ENCODE measurements at places on chromosomes 11 and 22.

GRCh38 chr11:95262994-95263765 is 32.2 kb upstream of the SESN3 start:
- no peak for DNase-seq

GRCh38 chr22:38706901-38707195 is 1.1 kb downstream of the GTPBP1 start:
- no peak for DNase-seq

DNA sequence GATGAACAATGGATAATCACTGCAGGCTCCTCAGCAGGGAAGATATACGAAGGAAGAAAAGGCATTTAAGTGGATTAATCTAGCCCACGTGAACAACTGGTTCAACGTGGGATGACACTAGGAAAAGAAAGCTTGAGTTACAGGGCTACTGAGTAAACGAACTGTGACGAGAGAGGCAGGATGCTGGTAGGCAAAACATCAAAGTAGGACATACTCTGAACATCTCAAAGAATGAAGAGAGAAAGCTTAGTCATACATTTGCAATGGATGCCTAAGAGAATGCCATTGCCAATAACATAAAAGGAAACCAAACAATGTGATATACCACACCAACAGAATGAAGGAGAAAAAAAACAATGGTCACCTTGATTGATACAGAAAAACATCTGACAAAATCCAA is 12.9 kb downstream of the USP28 start:
- no peak for DNase-seq

GRCh38 chr11:1943977-1944376 is 3.2 kb upstream of the MRPL23 start:
- DNase-seq: no peak

- DNase-seq: no peak
These were observed 10.6 kb upstream of the CCDC83 start for GRCh38 chr11:85844439-85845123.

- DNase-seq: peak; percentile 26
These were observed 1.0 kb upstream of the ZNF143 start for GRCh38 chr11:9459667-9460321.

DNA sequence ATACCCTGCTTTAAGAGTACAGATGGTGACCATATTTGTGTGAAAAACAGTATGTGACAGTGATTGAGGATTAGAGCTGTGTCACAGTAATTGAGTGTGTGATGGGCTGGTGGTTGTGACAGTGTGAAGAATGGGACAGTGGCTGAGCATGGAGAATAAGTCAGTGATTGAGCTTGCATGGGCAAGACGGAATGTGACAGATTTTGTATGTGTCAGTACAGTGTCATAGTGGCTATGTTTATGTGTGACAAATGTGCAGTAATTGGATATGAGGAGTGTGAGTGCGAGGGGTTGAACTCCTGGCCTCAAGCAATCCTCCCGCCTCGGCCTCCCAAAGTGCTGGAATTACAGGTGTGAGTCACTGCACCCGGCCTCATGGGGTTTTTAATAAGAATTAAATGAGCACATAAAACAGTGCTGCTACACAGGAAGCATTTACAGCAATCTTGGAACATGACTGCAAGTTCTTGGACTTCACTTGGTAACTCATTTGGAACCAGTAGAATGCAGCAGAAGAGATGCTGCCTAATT is 583 bp upstream of the RRAS2 start:
- DNase-seq: no peak

- DNase-seq: no peak
These were observed 55.9 kb downstream of the PPP6R2 start for GRCh38 chr22:50398831-50399648.
